ENCODE measurements at places on chromosomes 13 and 19. TPM values are rescaled to one million over a fixed set of nuclear protein-coding genes. Genes with fewer than 3 reads are reported as not detected.

DNA sequence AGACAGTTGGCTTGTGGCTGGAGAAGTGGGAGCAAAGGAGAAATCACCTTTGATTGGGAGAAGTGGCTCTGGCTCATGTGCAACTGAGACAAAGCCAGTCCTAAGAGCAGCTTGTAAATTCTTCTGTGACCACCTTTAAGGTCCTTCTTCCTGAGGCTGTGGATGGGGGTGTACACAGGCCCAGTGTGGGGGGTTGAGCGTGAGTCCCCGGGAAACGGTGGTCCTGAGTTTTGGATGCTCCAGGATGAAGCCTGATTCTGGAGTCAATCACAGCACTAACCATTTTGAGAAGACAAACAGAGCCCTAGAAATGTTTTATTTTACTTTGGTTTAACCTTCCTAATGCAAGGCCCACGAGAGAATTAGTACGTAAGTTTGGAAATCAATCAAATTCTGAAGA is 3.9 kb upstream of the CEBPA start:
- H3K4me3 ChIP-seq, result no peak overlapping the region
- no peak overlapping the region for H3K27ac ChIP-seq
- peaks cover 27% of the 10 kb centered on the region for H3K4me1 ChIP-seq
- no peak for DNase-seq

DNA sequence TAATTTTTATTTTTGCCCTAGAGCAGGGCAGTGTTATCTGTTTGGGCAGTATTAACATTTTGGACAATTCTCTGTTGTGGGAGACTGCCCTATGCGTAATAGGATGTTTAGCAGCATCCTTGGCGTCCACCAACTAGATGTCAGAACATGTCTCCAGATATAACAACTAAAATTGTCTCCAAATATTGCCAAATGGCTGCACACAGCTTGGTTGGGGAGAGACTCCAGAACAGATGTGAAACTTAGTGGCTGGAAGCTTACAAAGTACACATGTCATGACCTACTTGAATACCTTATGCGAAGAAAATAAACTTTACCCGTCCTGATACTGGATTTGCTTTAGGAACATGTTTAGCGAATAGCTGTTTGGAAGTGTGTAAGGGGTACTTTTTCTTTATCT is 123.0 kb downstream of the GGACT start:
- no peaks in the 10 kb centered on the region for H3K27me3 ChIP-seq
- no peaks in the 10 kb centered on the region for H3K4me1 ChIP-seq
- H3K36me3 ChIP-seq, result no peaks in the 10 kb centered on the region
- no peak for DNase-seq
- no peak overlapping the region for H3K27ac ChIP-seq

JAK3 gene
- total RNA-seq, result 5.4 TPM

DNA sequence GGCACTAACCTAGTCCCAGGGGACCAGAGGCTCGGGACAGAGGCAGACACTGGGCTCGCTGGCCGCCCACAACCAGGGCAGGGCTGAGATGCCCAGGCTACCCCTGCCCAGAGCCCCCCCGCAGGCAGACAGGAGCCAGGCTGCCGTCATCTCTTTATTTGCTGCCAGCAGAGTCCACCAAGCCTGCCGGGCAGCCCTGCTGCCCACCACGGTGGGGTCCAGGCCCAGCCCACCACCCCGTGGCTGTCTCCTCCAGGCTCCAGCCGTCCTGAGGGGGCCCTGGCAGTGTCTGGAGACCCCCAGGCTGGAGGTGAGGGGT is 5.0 kb downstream of the TEKTIP1 start:
- DNase-seq, result no peak
- no peak overlapping the region for H3K27ac ChIP-seq
- H3K36me3 ChIP-seq, result peaks cover 73% of the 10 kb centered on the region

- no peaks in the 10 kb centered on the region for H3K36me3 ChIP-seq
- no peaks in the 10 kb centered on the region for H3K27me3 ChIP-seq
- peaks cover 3% of the 10 kb centered on the region for H3K4me1 ChIP-seq
These were observed 11.4 kb downstream of the RTN2 start for GRCh38 chr19:45485305-45486077.
